Astrocyte (in vitro differentiated cells and primary cell): ENCODE measurements at places on chromosomes 1 and 21.
A peak's percentile ranks its signal among the peaks of the same experiment; 100 is the strongest.

GRCh38 chr1:90155721-90156487 is 161.0 kb downstream of the ZNF326 start:
- H3K27ac ChIP-seq: no peak overlapping the region
- no peak overlapping the region for H3K4me3 ChIP-seq
- no peaks in the 10 kb centered on the region for H3K36me3 ChIP-seq
- no peak for DNase-seq

GRCh38 chr1:19289244-19289643 is 674 bp upstream of the AKR7A3 start:
- no peak for DNase-seq
- H3K27ac ChIP-seq: no peak overlapping the region
- no peaks in the 10 kb centered on the region for H3K27me3 ChIP-seq
- no peaks in the 10 kb centered on the region for H3K4me1 ChIP-seq
- no peaks in the 10 kb centered on the region for H3K36me3 ChIP-seq
- H3K4me3 ChIP-seq: peak overlapping the region; percentile 57

DNA sequence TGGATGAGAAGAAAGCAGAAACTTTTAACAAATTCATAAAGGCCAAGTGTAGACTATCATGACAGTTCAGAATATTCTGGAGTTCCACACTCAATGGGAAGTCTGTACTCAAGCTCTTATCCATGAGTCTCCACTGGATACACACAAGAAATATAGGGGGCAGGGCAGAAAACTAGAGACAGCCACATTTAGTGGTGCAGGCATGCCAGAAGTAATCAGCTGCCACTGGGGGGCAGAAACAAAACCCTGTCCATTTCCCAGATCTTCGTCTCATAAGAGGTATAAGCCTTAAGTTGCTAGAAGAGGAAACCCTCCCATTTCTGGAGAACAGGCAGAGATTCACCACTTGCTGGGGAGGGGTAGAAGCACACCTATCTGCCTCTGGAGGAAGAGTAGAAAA is 166.8 kb upstream of the GALNT2 start:
- H3K36me3 ChIP-seq: no peaks in the 10 kb centered on the region
- H3K4me3 ChIP-seq: no peak overlapping the region
- no peaks in the 10 kb centered on the region for H3K27me3 ChIP-seq
- no peaks in the 10 kb centered on the region for H3K4me1 ChIP-seq

DNA sequence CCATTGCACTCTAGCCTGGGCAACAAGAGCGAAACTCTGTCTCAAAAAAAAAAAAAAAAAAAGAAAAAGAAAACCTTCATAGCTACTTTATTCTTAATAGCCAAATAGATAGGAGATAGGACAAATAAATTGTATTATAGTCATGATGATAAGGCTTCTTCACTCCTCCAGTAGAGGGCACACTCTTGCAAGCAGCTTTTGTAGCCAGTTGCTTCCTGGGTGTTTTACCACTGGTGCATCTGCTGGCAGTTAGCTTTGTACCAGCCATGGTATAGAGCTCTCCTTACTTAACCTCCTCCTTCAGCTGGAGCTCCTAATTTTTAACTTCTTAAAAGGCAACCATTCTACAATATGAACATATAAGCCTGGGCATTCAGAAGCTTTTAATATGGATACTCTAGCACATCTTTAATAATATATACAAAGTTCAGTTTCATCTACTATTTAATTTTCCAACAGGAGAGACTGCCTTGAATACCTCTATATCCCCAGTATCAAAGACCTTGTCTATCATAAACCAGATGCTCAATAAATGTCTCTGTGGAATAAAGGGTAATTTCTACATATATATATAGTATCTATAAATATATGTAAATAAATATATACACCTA is 35.8 kb downstream of the EVI5 start:
- DNase-seq: peak; percentile 37
- no peaks in the 10 kb centered on the region for H3K36me3 ChIP-seq
- H3K27me3 ChIP-seq: no peaks in the 10 kb centered on the region
- H3K27ac ChIP-seq: no peak overlapping the region

DNA sequence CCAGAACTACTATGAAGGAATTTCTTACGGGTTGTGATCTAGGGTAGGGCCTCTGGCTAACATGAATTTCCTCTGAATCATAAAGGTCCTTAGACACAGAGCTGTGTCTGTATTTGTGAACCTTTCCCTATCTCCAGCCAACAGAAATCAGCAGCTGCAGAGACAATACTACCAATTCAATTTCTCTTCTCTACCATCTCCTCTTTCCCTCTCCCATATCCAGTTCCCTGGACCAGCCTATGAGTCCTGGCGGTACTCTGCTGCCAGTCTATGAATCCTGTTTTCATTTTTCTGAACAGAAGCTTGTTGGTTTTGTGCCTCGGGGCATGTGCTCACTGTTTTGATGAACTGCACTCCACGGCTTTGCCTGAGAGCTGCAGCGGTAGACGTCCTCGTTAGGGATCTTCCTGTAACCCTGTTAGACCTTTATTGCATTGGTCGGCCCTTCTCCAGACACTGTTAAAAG is 458.0 kb upstream of the VAMP3 start:
- H3K4me1 ChIP-seq: peaks cover 13% of the 10 kb centered on the region
- peak; percentile 60 for DNase-seq
- peak overlapping the region; percentile 37 for H3K27ac ChIP-seq
- no peak overlapping the region for H3K4me3 ChIP-seq
- no peaks in the 10 kb centered on the region for H3K27me3 ChIP-seq
- no peaks in the 10 kb centered on the region for H3K36me3 ChIP-seq
